Activated CD4-positive, alpha-beta T cell treated with anti-CD3 and anti-CD28 coated beads, Interleukin-2, amount 10 ng/mL, durations not matched to agents 7 days and 5 days (primary cell): ENCODE measurements at places on chromosomes 2 and 18. TPM values are rescaled to one million over a fixed set of nuclear protein-coding genes. Genes with fewer than 3 reads are reported as not detected.

DNA sequence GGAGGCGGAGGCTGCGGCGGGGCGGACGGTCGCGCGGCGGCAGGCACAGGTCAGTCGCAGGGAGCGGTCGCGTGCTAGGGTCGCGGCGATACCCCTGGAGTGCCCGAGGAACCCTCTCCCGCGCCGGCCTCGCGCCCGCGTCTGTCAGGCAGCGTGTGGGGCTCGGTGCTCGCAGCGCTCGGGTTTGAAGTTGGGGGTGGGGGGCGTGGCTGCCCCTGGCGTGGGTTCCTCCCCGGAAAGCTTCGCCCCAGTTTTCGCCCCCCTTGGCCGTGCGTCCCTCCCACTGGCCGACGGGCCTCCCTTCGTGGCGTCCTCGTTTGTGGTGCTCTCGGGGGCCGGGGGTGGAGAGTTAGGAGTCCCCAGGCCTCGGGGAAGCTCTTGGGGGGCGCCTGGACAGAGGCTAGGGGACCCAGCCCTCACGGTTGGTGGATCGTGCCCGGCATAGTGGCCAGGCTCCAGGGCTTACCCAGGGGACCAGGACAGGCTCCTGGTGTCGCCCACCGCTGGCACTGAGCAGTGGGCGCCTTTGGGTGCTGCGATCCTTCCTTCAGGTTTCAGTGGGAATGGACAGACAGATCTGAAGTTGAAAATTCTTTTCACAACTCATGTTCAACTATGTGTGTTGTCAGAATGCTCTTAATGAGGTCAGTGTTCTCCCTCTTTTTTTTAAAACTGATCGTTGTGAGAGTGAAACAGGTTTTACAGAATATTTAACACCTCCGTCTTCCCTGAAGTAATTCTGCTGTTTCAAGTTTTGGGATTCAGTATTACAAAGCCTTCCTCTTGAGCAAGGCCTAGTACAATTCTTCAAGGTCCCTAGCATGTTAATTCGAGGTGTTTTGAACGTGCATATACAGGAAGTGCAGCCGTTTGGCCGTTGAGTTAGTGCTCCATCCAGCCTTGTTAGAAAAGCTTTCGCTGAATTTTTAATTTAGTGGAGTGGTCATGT lies 604 bp downstream of the RALBP1 start:
- DNase-seq, result peak; percentile 67
- H3K4me3 ChIP-seq, result peak overlapping the region; percentile 90
- H3K36me3 ChIP-seq, result peaks cover 18% of the 10 kb centered on the region
- H3K4me1 ChIP-seq, result peaks cover 24% of the 10 kb centered on the region
- H3K27ac ChIP-seq, result peak overlapping the region; percentile 94
- peaks cover 16% of the 10 kb centered on the region for H3K27me3 ChIP-seq

RBM43 gene
- total RNA-seq, result 6.9 TPM

GRCh38 chr2:152359573-152360363 lies 24.8 kb downstream of the FMNL2 start:
- H3K36me3 ChIP-seq, result no peaks in the 10 kb centered on the region
- no peak overlapping the region for H3K27ac ChIP-seq
- no peaks in the 10 kb centered on the region for H3K4me1 ChIP-seq
- no peak overlapping the region for H3K4me3 ChIP-seq
- DNase-seq, result no peak

DNA sequence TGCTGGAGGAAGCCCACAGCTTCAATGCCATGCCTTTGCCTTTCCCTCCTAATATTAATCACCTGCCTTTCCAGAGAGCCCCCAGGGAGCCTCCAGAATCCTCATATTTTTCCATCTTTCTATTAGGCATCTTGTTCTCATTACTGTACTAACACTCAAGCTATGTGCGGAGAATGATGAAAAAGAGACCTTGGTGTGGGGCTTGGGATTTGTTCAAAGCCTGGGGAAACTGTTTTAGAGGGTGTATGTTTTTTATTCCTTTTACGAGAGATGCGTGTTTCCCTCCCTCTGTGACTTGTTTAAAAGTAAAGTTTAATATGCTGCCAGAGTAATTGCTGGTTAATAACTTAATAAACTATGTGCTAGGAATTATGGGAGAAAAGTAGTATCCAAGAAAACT lies 102.4 kb upstream of the ZFP36L2 start:
- H3K4me3 ChIP-seq, result no peak overlapping the region
- H3K27ac ChIP-seq, result no peak overlapping the region
- no peak for DNase-seq
- H3K4me1 ChIP-seq, result no peaks in the 10 kb centered on the region

DNA sequence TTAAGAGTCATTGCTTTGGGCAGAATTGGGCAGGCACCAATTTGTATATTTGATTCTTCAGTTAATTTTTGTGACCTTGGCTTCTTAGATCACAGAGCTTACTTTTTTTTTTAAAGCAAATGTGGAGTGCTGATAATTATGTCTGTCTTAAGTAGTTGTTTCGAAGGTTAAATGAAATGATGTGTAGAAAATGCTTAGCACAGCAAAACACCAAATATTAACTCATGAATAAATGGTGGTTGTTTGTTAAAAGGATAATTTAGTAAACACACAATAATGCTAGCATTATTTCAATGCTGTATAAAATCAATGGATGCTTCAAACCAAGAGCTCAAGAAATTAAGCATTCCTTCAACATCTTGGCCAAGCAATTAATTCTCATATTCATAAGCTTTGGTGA lies 143.4 kb downstream of the LPIN1 start:
- H3K4me1 ChIP-seq, result no peaks in the 10 kb centered on the region
- no peak overlapping the region for H3K27ac ChIP-seq
- H3K36me3 ChIP-seq, result peaks cover 8% of the 10 kb centered on the region
- no peak for DNase-seq
- H3K4me3 ChIP-seq, result no peak overlapping the region

- DNase-seq, result no peak
- no peaks in the 10 kb centered on the region for H3K4me1 ChIP-seq
- no peaks in the 10 kb centered on the region for H3K36me3 ChIP-seq
- no peak overlapping the region for H3K27ac ChIP-seq
Observed at GRCh38 chr2:155310589-155310988, 612.1 kb downstream of the KCNJ3 start.

DNA sequence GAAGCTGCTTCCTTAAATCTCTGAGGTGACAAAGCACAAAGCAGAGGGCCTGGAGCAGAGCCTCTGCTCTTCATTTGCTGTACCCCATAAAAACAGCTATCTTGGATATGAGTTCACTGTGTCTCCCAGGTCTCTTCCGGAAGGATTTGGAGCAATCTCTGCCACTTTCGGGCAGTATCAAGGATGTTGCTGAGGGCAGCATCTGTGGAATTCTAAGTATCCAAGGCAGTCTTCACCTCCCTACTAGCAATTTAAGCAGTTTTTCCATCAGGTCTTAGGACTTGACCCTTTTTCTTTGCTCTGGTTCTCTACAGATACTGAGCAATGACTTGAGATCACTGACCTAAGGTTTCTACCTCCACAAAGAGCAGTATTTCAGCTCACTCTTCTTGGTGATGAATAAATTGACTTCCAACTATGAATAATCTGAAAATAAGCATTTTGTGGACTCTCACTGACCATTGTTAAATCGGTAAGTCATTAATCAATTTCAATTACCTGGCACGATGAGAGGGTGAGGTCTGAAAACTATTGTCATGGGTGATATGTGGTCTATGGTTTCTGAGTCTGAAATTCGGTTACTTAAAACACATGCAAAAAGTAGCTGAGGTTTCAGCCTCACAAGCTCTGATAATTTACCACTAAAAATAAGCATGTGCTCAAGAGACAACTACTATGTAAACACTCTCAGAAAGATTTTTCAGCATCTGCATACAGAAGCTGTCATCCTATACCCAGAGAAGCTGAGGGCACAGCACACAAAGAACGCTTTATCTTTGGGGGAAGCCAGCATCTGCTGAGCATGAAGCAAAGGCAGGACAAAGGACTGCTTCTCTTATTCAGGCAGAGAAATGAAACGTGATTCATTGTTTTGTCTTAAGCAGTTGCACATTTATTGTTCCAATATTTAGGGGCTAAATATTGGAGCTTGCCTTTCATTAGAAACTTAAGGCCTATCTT lies 32.1 kb upstream of the SPATS2L start:
- no peak overlapping the region for H3K4me3 ChIP-seq
- no peaks in the 10 kb centered on the region for H3K36me3 ChIP-seq
- no peaks in the 10 kb centered on the region for H3K4me1 ChIP-seq
- no peak for DNase-seq
- peaks cover 7% of the 10 kb centered on the region for H3K27me3 ChIP-seq
- H3K27ac ChIP-seq, result no peak overlapping the region
